ENCODE measurements at places on chromosomes 3 and 15.

DNA sequence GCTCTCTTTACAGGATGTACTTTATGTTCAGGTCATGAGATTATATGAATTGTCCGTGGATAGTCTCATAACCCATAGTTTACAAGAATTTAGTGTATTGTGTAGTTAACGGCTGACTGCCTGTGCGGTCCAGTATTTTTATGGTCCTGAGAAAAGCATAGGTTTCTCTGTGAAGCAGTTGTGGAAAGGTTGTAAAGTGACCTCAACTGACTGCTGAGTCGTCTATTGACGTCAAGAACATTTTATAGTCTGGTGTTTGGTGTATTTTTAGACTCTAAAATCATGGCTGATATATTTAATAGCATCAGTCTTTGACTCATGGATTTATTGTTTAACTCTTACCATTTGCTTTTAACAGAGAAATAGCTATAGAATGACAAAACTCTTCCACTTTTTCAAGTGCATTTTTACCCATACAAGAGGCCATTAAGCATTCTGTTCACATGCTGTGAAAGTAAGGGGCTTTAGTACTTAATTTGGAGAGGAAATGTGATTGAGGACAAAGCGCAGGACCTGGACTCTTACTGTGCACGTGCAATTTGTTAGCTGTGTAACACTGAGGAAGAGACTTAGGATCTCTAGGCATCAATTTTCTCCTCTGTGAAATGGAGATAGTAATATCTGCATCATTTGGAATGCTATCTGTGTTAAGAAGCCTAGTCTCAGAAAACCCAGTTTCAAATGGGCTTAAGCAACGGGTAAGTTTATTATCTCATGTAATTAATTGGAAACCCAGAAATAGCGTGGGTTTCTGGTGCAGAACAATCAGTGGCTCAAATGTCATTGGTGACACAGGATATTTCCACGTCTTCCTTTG lies 240.8 kb downstream of the NFKBIZ start:
- peak; percentile 93 for DNase-seq

- peak; percentile 92 for DNase-seq
Observed at GRCh38 chr3:185820973-185821758, 3.7 kb downstream of the IGF2BP2 start.

DNA sequence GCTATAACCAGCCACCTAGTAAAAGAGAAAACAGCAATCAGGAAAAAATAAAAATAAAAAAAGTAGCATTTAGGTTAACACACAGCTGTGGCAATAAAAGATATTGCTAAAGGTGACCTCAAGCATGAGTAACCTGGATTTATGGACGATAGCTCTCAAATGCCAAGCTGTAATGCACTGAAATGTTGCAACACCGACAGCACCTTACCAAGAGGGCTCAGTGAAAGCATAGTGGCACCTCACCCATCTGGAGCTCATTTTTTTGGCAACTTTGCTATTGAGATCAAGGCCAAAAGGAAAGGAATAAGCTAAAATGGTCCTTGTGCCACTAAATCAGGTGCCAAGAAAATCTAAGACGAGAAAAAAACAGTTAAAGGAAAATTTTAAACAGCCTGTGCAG lies 2.5 kb downstream of the HACD2 start:
- DNase-seq = no peak

GRCh38 chr15:58070801-58071418 lies 5.4 kb upstream of the ALDH1A2 start:
- DNase-seq = peak; percentile 62

DNA sequence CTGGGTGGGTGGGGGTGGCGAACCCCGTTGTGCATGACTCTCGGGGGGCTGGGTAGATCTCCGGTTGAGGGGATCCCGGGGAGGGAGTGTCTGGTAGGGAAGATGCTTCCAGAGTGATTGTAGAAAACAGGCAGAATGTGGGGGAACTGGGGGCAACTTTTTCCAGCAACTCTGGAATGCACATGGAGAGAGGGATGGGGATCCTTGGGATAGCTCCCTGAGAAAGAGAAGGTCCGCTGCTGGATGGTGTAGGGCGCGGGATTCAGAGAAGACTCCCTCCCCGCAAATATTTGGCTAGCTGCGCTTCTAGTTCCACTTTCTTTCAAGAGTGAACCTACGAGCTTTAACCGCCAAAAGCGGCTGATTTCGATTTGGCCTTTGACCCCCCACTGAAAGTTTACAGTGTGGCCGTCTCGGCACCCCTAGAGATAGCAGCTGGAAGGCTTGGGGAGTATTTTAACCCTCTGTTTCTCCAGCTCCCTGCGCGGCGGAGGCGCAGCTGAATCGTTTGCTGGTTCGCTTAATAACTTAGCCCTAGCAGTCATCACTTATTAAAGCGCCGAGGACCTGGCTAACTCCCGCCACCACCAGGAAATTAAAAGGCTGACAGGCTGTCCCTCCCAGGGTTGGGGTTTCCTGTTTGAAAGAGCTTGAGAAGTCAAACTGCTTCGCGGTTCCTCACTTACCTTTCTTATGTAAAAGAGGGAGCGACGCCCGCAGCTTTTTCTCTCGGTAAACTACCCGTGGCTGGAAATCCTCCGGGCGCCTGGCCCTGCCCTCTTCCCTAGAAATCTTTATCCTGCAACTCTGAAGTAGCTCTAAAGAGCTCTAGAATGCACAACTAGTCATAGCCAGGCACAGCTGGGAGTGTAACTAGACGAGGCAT lies 1.2 kb downstream of the PHLDB2 start:
- peak; percentile 91 for DNase-seq

DNA sequence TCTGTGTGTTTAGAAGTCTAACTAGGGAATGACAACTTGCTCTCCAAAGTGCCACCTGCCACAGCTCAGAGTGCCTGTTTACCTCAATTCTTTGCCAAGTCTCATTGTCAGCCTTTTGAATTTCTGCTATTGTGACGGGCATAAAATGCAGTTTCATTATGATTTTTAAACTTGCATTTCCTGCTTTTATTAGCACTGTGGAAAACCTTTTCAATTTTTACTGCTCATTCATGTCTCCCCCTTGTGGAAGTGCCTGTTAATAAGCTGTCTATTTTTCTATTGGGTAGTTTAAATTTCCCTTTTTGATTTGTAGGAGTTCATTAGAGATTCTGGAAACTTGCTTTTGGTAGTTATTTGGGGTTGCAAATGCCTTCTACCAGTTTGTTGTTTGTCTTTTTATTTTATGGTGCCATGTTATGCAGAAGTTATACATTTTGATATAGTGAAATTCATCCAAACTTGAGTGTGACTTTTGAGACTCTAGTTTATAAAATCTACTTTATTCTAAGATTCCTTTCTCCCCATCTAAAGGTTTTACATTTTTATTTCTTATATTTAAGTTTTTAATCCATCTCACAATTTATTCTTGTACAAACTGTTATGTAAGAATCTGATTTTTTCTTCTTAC lies 53.9 kb upstream of the FRMD4B start:
- DNase-seq = no peak

GRCh38 chr3:181999314-181999713 lies 287.6 kb downstream of the SOX2 start:
- DNase-seq = no peak

GRCh38 chr3:99714146-99714545 lies 75.8 kb downstream of the COL8A1 start:
- peak; percentile 97 for DNase-seq

GRCh38 chr3:176075491-176075890 lies 1121.8 kb downstream of the TBL1XR1 start:
- DNase-seq = no peak

DNA sequence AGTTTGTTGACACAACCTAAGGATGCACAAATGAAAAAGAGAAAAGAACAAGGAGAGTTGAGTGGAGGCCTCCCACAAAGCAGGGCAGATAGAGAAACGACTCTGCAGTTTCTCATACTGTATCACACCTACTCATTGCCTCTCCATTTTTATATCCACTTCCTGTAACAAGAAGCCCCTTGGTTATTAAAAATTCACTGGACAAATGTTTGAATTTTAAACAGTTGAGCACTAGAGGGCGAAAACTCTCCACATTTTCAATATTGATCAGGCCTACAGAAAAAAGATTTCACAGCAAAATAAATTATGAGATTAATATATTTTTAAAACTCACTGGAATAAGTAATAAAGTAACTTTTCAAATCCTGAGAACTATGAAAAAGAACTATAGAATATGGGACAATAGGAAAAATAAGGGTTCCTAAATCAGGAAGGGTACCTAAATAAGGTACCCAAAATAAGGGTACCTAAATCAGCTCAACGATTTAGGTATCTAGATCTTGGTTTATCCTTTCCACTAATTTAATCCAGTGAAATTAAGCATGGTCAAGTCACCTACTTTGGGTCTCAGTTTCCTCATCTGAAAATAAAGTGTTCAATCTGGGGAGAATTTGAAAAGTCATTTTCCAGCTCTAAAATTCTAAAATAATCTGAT lies 47.0 kb upstream of the PPIB start:
- DNase-seq = peak; percentile 50

DNA sequence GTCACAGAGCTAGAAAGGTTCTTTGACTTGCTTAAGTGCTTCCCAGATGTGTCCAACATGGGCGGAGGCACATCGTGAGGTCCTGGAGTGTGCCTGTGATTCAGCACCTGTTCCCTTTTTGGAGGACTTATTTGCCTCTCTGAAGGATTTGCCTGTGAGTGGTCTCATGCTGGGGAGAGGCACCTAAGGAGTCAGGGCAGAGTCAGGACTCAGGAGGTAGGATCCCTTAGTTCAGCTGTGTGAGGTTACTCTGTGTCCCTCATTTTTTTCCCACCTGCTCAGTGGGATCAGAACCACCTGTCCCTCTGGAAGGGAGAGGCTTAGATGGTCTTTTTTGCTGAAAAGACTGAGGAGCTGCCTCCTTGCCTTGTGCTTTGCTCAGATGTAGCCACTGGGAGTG lies 3.0 kb downstream of the ZNF589 start:
- no peak for DNase-seq

- no peak for DNase-seq
Observed at GRCh38 chr3:186784820-186785494, 1.6 kb downstream of the EIF4A2 start.

DNA sequence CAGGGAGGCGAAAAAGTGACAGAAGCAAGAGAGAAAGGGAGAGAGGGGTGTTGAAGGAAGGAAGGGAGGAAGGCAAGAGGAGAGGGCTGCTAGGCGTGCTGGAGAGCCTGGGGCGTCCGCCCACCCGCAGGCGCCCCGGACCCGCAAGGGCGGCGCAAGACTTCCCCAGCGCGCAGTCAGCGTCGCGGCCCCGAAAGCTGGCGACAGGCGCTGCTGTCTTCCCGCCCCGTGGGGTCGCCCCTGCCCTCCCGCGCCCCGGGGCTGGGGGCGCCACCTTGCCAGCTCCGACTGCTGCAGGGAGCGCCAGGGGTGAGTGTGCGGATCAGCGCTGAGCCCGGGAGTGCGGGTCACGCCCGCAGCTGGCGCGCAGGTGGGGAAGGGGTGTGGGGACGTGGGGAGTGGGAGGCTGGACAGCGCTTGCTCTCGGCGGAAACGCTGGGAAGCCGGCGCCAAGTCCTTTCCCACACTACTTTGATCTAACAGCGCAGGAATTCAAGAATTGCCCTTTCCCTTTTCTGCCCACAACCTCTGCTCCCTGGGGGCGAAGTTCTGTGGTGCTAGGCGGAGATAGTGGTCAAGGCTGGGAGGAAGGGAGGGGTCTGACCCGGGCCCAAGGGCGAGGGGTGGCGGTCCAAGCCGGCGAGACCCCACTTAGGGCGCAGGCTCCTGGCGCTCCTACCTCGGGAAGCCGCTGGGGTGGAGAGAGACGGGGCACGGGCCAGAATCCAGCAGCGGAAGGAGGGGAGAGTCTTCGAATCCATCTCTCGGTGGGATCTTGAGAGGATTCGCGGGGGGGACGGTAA lies 266.1 kb downstream of the CGGBP1 start:
- DNase-seq = peak; percentile 14
